ENCODE measurements at places on chromosomes 7 and 10.

DNA sequence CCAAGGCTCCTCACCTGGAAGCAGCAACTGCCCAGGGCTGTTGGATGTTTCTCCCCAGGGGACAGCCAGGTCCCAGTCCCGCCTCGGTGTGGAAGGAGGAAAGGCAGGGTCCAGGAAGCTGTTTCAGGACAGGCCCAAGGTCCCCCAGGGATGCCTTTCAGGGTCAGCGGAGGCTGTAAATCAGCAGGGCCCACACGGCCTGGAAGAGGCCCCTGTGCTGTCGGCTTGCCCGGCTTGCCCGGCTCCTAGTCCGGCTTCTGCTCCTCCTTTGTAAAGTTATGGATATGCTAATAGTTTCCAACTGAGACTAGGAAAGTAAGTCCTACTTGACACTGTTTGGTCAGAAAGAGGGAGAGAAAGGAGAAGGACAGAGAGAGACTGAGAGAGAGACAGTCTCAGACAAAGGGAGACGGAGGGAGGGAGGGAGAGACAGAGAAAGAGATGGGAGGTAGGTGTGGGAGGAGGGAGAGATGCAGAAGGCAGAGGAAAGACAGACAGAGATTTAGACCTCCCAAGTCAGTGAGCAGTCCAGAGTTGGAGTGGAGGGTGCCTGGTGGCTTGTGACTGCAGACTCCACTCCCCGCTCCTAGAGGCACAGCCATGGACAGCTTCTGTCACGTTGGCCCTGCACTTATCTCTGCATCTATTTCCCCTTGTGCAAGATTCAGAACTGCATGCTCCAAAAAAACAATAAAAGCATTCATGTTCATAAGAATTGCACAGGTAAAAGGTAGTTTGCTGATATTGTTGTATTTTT lies 10.5 kb downstream of the IKZF1 start:
- DNase-seq = no peak

DNA sequence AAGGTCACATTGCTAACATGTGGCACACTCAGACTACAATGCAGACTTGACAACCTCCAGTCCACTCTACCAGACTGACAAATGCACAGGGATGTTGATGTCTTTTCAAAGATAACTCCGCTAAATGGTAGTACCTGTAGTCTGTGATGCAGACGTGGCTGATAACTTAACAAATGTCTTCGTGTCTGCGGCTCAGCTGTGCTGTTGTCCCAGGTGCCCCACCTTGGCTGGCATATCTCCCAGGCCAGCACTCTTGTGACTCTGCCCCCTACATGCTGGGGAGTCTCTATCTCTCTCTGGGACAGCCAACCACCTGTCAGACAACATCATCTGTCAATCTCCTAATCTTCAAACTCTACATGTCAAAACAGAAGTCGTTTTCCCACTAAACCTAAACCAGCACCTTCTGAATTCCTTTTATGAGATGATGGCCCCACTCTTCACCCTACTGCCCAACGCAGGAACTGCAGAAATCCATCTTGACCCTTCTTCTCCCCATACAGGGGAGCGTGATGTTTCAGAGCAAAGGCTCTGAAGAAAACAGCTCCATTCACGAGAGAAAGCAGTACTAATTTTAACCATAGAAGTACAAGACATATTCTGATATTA lies 156.4 kb downstream of the USP6NL start:
- no peak for DNase-seq

DNA sequence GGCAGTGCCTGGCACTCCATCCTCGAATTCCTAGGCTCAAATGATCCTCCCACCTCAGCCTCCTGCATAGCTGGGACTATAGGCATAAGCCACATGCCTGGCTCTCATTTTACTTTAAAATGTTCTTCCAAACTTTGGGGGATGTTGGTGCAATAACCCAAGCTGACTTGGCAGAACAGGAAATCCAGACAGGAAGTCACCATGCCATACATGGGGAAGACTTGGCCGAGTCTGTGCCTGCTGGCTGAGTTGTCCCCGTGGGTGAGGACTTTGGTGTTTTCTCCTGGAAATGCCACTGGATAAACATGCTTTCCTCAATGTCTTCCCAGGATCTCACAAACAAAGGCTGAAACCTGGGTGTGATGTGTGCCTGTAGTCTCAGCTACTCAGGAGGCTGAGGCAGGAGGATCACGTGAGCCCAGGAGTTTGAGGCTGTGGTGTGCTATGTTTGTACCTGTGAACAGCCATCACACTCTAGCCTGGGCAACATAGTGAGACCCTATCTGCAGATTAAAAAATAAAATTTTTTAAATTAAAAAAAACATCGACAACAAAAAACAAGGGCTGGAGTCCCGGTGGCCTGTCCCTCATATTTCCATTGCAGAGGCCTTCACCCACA lies 19.8 kb downstream of the HKDC1 start:
- no peak for DNase-seq

- no peak for DNase-seq
Observed at GRCh38 chr7:11155883-11156282, 182.2 kb downstream of the PHF14 start.
